Stimulated activated CD4-positive, alpha-beta T cell treated with anti-CD3 and anti-CD28 coated beads, Interleukin-15, amount 100 ng/mL, for 1 hour (primary cell): ENCODE measurements at places on chromosomes 1 and 21.

GRCh38 chr1:206930210-206930798, 8.6 kb upstream of the FCMR start:
- DNase-seq = no peak

DNA sequence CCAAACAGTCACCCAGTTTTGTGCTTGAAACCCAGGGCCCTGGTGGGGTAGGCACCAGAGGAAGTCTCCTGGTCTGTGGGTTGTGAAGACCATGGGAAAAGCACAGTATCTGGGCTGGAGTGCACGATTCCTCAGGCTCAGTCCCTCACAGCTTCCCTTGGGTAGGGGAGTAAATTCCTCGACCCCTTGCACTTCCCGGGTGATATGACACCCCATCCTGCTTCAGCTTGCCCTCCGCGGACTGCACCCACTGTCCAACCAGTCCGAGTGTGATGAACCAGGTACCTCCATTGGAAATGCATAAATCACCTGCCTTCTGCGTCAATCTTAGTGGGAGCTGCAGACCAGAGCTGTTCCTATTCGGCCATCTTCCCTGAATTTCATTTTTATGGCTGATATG, 133.9 kb upstream of the KCTD3 start:
- no peak for DNase-seq

GRCh38 chr1:184748740-184749139, 5.9 kb downstream of the EDEM3 start:
- no peak for DNase-seq

- no peak for DNase-seq
Measured at GRCh38 chr1:54471588-54471987, 65.4 kb upstream of the SSBP3 start.

- DNase-seq = no peak
Measured at GRCh38 chr1:183630748-183631147, 4.8 kb downstream of the ARPC5 start.
